ENCODE measurements at places on chromosomes 11 and 22.

DNA sequence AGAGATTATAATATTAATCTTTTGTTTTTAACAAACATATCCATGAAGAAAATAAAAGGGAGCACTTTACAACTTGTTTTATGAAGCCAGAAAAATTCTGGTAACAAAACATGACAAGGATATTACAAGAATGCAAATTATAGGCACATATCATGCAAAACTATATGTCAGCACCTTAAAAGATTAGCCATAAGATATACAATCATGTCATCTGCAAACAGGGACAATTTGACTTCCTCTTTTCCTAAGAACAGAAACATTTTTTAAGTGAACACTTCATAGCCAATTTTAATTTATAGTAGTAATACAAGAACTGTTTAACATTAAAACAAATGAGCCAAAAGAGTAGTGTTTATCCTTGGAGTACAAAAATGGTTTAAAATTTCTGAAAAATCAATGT is 916.5 kb upstream of the CNTN5 start:
- no peaks in the 10 kb centered on the region for H3K36me3 ChIP-seq
- no peak overlapping the region for H3K27ac ChIP-seq
- no peak for DNase-seq
- H3K4me1 ChIP-seq = no peaks in the 10 kb centered on the region

GRCh38 chr11:70456921-70457532 is 58.7 kb downstream of the CTTN start:
- H3K27ac ChIP-seq = no peak overlapping the region
- peaks cover 3% of the 10 kb centered on the region for H3K27me3 ChIP-seq
- no peaks in the 10 kb centered on the region for H3K36me3 ChIP-seq
- DNase-seq = peak; percentile 49

GRCh38 chr11:5507933-5508305 is 1.8 kb downstream of the UBQLN3 start:
- peak; percentile 29 for DNase-seq
- H3K36me3 ChIP-seq = no peaks in the 10 kb centered on the region
- H3K27ac ChIP-seq = no peak overlapping the region
- H3K27me3 ChIP-seq = no peaks in the 10 kb centered on the region

GRCh38 chr11:121228851-121229250 is 63.7 kb upstream of the SC5D start:
- DNase-seq = no peak
- H3K36me3 ChIP-seq = no peaks in the 10 kb centered on the region
- H3K4me1 ChIP-seq = no peaks in the 10 kb centered on the region
- peaks cover 4% of the 10 kb centered on the region for H3K27me3 ChIP-seq
- no peak overlapping the region for H3K27ac ChIP-seq
- H3K4me3 ChIP-seq = no peak overlapping the region

DNA sequence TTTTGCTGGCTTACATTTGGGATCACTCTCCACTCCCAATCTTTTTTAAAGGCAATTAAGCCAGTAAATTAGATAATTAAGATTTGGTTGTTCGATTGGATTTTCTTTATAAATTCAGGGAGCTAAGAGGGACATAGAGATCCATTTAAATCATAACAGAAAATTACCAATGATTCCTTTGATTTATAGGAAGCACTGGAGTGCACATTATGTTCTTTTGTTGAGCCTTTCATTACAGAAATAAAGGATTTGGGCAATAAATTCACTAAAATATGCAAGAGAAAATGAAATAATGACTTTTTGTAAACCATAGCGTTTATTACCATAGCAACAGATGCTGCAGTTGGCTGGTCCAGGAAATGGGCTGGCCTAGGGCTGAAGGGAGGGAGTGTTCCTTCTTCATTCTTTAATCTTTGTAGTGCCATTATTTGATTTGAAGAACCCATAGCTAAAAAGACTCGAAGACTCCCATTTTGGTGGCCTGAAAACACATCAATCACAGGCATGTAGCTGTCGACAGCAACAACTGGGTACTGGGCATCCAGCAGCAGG is 73.0 kb downstream of the C2CD3 start:
- DNase-seq = no peak
- H3K27me3 ChIP-seq = no peaks in the 10 kb centered on the region
- no peak overlapping the region for H3K27ac ChIP-seq
- no peak overlapping the region for H3K4me3 ChIP-seq
- no peaks in the 10 kb centered on the region for H3K4me1 ChIP-seq
- peaks cover 17% of the 10 kb centered on the region for H3K36me3 ChIP-seq

- H3K4me1 ChIP-seq = peaks cover 11% of the 10 kb centered on the region
- H3K27ac ChIP-seq = peak overlapping the region; percentile 97
- H3K36me3 ChIP-seq = no peaks in the 10 kb centered on the region
- no peaks in the 10 kb centered on the region for H3K27me3 ChIP-seq
Observed at GRCh38 chr11:95231881-95232605, 1.0 kb upstream of the SESN3 start.

DNA sequence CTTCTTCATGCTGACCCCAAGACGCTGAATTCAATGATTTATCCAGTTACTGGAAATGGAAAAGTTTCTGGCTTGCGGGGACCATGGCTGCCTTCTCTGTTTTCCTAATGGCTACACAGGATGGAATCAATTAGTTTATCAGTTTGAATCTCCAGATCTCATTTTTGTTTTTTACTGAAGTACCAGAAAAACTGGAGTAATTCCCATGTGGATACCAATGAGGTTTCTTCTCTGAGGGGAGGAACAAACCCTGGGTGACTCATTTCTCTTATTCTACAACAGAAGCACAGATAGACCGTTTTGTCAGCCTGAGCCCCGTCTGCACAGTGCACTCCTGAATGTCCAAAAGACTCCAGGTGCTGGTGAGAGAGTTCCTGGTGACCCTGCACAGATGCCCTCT is 3.4 kb downstream of the ZNF195 start:
- no peak overlapping the region for H3K4me3 ChIP-seq
- H3K36me3 ChIP-seq = peaks cover 21% of the 10 kb centered on the region
- no peaks in the 10 kb centered on the region for H3K27me3 ChIP-seq
- DNase-seq = no peak
- peaks cover 5% of the 10 kb centered on the region for H3K4me1 ChIP-seq
- no peak overlapping the region for H3K27ac ChIP-seq

DNA sequence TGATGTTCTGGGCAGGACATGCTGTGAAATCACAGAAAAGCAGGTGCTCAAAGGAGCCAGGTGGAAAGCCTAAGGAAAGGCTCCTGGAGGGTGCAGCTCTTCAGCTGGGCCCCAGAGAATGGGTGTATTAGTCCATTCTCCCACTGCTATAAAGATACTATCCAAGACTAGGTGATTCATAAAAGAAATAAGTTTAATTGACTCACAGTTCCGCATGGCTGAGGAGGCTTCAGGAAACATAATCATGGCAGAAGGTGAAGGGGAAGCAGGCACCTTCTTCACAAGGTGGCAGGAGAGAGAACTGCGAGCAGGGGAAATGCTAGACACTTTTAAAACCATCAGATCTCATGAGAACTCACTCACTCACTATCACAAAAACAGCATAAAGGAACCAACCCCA is 43.1 kb upstream of the DEUP1 start:
- H3K4me3 ChIP-seq = no peak overlapping the region
- no peaks in the 10 kb centered on the region for H3K36me3 ChIP-seq
- no peaks in the 10 kb centered on the region for H3K4me1 ChIP-seq
- DNase-seq = no peak
- H3K27me3 ChIP-seq = no peaks in the 10 kb centered on the region

DNA sequence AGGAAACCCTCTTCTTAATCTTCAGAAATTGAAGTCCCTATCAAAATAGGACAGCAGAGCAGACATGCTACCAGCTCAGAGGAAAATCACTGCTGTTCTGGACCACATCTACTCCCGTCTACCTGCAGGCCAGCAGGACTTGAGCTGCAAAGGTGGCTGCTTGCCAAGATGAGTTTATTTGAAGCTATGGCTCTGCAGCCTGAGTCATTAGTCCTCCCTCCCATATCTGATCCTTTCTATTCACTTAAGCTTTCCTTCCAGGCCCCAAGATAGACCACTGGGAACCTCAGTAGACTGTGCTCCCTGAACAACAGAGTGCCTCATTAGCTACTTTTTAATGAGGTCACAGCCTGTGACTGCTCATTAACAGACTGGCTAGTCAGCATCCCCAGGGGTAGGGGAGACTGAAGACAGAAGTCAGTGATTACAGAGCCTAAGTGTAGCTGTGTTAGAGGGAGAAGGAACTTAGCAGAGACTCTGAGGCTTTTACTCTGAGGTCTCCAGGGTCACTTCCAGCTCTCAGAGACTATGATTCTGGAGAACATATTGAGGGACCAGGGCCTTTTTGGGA is 6.8 kb upstream of the OR10A2 start:
- H3K36me3 ChIP-seq = no peaks in the 10 kb centered on the region
- H3K27ac ChIP-seq = no peak overlapping the region
- DNase-seq = no peak
- H3K27me3 ChIP-seq = no peaks in the 10 kb centered on the region
- H3K4me3 ChIP-seq = no peak overlapping the region

Data from muscle of leg (tissue), 16 donors.